Fibroblast of skin of left biceps (primary cell): ENCODE measurements at places on chromosomes 3 and 15.

GRCh38 chr3:98541695-98542094, 9.9 kb downstream of the GPR15 start:
- DNase-seq = no peak

DNA sequence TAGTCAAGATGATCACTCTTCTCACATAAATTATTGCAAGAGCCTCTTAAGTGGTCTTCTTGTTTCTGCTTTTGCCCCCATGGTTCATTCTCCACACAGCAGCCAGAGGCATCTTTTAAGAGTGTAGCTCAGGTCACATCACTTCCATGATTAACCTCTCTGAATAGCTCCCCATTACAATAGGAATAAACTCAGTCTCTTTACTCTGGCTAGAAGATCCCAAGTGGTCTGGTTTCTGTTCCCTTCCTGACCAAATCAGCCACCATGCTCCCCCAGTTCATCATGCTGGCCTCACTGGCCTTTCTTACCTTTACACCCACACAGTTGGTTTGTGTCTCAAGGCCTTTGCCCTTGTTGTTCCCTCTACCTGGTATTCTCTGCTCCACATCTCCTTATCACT, 8.2 kb downstream of the HHATL start:
- no peak for DNase-seq

DNA sequence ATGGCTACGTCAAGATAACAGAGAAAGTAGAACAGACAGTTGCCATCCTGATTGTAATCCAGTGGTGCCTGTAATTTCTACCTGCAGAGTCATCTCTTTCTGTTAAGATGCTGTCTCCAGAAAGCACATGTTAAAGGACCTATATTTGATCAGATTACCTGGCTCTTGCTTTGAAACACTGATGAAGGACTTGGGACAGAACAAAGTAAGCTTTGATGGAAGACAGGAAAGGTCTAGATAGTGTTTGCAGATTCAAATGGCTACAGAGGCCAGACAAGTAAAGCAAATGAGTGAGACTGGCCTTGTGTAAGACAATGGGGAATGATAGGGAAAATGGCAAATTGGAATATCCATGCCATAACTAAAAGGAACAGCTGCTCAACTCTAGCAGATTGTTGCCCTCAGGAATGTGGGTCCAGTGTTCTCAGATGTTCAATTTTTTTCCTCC, 1.8 kb upstream of the GSK3B start:
- DNase-seq = no peak

DNA sequence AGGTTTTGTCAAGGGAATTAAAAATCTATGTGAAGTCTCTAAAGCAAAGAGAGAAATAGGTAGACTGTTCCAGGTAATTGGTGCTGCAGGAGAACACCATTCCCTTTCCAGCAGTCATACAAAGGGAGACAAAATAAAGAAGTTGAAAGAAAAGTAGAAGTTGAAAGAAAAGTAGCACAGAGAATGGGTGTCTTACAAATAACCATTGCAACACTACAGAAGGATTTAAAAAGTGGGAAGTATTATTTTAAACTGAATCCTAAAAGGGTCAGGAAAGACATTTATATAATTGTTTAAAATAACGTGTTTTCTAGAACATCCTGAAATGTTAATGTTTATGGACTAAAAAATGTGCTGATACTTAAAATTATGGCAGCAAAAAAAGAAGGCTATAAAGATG, 223.8 kb downstream of the RSRC1 start:
- no peak for DNase-seq

DNA sequence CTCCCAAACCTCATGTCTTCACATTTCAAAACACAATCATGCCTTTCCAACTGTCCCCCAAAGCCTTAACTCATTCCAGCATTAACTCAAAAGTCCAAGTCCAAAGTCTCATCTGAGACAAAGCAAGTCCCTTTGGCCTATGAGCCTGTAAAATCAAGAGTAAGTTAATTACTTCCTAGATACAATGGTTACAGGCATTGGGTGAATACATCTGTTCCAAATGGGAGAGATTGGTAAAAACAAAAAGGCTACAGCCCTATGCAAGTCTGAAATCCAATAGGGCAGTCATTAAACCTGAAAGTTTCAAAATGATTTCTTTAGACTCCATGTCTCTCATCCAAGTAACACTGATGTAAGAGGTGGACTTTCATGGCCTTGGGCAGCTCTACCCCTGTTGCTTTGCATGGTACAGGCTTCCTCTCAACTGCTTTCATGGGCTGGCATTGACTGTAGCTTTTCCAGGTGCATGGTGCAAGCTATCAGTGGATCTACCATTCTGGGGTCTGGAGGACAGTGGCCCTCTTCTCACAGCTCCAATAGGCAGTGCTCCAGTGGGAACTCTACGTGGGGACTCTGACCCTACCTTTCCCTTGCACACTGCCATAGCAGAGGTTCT, 55.0 kb upstream of the PLSCR4 start:
- DNase-seq = no peak

GRCh38 chr3:195757827-195758226, 37.0 kb downstream of the MUC20 start:
- no peak for DNase-seq

- no peak for DNase-seq
These were observed 30.4 kb upstream of the TM4SF1 start for GRCh38 chr3:149407898-149408297.

DNA sequence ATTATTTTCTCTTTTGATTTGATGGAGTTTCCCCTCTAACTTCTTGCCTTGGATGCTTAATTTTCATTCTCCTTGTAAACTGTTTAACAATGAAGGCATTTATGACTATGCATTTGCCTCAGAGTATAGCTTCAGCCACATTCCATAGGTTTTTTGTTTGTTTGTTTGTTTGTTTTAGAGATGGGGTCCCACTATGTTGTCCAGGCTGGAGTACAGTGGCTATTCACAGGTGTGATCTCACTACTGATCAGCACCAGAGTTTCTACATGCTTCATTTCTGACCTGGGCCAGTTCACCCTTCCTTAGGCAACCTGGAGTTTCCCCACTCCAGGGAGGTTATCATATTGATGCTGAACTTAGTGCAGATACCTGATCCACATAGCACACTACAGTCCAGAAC, 4.1 kb downstream of the SECISBP2L start:
- no peak for DNase-seq

GRCh38 chr15:64456634-64457108, 3.7 kb upstream of the ZNF609 start:
- DNase-seq = no peak

- no peak for DNase-seq
These were observed 44.7 kb upstream of the CHRNA7 start for GRCh38 chr15:31985607-31986006.

- no peak for DNase-seq
These were observed 179.3 kb downstream of the FNDC3B start for GRCh38 chr3:172218350-172219323.
